ENCODE measurements at places on chromosomes 16 and 17. TPM values are rescaled to one million over a fixed set of nuclear protein-coding genes. Genes with fewer than 3 reads are reported as not detected.
A peak's percentile ranks its signal among the peaks of the same experiment; 100 is the strongest.

GRCh38 chr16:47395733-47396498 lies 64.9 kb downstream of the ITFG1 start:
- DNase-seq, result no peak

GRCh38 chr16:81523387-81524115 lies 78.9 kb downstream of the CMIP start:
- DNase-seq, result no peak

DNA sequence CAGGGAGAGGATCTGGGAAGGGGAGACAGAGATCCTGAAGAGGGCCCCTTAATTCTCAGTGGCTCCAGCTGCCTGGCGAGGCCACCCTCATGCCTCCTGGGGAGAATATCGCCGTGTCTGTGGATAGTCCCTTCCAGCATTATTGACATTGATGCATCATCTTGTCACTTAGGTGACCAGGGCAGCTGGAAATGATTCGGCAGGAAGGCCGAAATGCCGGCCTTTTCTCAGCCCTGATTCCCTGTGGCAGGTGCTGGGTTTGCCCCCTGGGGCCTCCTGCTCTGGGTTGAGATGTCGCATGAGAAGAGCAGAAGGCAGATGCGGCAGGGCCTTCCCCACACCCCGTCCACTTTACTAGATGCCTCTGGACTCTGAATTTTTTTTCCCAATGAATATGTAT lies 89.5 kb downstream of the RAP1GAP2 start:
- DNase-seq, result no peak

DNA sequence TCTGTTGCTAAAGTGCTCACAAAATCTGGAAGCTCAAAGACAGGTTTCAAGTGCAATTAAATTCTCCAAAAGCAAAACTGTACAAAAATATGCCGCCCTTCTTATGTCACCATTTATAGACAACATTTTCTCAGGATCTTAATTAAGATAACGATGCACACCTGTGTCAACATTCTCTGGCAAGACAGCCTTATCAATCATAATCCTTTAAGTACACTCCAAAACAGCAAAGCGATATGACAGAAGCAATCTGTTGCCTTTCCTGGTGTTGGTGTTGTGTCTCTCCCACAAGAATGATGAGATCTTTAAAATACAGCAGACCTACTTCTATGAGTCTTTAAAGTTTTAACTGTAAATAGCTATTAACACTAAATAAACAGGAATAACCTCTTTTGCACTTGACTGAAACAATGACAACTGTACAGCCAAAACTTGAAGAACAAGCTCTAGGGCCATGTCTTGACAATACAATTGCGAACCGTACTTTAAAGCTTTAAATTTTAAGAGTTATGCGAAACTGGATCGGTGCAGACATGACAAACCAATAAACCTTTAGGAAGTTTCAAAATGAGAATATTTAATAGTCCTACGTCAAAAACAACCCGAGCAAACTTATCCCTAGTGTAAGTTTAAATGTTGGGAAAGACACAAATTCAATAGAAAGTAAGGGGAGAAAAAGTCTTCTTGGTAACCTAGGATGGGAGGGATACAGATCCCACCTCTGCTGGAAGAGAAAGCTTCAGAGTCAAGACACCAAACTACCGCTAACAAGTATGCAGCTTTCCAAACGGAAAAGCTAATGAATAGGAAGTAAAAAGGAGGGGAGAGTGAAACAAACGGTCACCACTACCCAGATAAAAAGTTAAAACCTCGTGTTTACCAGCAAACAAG lies 3.3 kb upstream of the IRX5 start:
- DNase-seq, result no peak

- DNase-seq, result no peak
Measured at GRCh38 chr17:67353161-67353560, 13.2 kb downstream of the PSMD12 start.

DNA sequence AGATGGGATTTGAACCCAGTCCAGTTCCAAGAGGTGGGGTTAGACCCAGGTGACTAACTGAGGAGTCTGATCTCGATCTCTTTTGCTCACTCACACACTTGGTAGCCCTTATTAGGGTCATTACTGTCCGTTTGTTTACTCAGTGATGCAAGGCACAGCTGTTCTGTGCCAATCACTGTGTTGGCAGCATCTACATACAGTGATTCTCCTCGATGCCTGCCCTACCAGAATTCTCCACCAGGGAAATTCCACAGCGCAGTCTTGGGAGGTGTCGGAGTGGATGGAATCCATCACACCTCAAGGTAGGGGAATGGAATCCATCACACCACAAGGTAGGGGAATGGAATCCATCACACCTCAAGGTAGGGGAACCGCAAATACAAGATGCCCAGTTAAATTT lies 279.6 kb downstream of the MAF start:
- no peak for DNase-seq

- no peak for DNase-seq
Measured at GRCh38 chr16:88288303-88288702, 94.5 kb upstream of the ZNF469 start.

GRCh38 chr17:50457621-50458020 lies 11.1 kb downstream of the CHAD start:
- DNase-seq, result no peak

DNA sequence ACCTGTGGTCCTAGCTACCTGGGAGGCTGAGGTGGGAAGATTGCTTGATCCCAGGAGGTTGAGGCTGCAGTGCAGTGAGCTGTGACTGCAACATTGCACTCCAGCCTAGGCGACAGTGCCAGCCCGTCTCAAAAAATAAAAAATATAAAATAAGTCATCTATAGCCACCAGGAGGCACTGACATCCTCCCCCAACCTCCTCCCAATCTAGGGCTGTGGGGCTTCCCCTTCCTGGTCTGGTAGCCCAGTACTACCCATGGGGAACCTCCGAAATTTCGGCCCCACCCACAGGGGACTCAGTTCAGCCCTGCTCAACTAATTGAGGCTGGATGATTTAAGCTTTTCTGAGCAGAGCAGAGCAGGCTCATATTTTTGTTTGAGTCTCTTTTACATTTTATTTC lies 3.2 kb downstream of the ZSCAN10 start:
- DNase-seq, result peak; percentile 85

DNA sequence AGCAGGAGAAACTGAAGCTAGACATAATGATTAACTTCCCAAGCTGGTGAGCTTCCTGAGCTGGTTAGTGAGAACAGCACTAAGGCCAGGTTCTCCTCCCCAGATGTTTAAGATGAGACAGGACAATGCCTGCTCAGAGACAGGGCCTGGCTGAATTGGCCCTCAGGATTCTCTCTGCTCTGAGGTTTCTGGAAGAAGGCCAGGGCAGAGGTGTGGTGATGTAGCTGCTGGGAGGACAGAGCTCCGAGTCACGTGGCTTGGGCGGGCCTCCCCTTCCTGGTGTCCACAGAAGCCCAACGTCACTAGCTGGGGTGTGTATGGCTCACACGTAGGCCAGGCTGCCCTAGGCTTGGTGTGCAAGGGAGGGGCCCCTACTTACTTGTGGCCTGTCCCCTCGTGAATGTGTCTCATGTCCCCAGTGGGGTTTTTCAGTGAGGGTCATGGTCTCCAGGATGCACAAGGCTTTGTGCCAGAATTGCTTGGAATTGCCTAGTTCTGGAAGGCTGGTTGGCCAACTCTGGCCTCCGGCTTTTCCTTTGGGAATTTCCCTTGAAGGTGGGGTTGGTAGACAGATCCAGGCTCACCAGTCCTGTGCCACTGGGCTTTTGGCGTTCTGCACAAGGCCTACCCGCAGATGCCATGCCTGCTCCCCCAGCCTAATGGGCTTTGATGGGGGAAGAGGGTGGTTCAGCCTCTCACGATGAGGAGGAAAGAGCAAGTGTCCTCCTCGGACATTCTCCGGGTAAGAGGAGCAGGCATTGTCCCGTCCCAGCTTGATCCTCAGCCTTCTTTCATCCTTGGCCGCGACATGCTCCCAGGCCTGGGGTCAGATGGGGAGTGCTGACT lies 3.4 kb downstream of the NOD2 start:
- DNase-seq, result peak; percentile 76

- DNase-seq, result no peak
Measured at GRCh38 chr16:85625053-85625452, 11.9 kb downstream of the GSE1 start.

GRCh38 chr16:4182581-4183236 lies 59.2 kb downstream of the SRL start:
- no peak for DNase-seq

- no peak for DNase-seq
Measured at GRCh38 chr16:67884-68789, 4.3 kb downstream of the RHBDF1 start.

Gene ATP2A1
- total RNA-seq, result 5.0 TPM

Gene OTOA
- total RNA-seq, result 0.25 TPM

Gene CHST4
- total RNA-seq, result not detected

Gene NPB
- 0.50 TPM for total RNA-seq

Gene NUDT7
- total RNA-seq, result 0.83 TPM

Gene POLR3K
- 84.7 TPM for total RNA-seq

Gene TP53TG3C
- not detected for total RNA-seq

Gene MAP2K3
- 98.3 TPM for total RNA-seq

Gene CPPED1
- total RNA-seq, result 11.3 TPM

Gene RHBDL1
- 1.0 TPM for total RNA-seq

Gene SLC52A1
- total RNA-seq, result not detected

Gene TEX14
- 0.12 TPM for total RNA-seq
